ENCODE measurements at places on chromosomes 3 and 15.
A peak's percentile ranks its signal among the peaks of the same experiment; 100 is the strongest.

- no peak for DNase-seq
Measured at GRCh38 chr3:170726976-170727661, 141.2 kb upstream of the SLC7A14 start.

DNA sequence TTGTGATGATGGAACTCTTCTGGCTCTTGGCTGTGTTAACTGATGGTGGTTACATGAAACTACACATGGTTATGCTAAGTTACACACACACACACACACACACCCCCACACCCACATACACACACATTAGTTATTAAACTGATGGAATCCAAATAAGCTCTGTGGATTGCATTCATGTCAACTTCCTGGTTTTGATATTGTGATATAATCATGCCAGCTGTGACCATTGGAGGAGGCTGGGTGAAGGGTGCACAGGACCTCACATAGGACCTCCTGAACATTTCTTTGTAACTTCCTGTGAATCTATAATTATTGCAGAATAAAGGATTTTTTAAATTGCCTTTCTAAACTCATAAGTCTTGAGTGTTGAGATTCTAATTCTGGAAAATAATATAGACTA lies 58.9 kb upstream of the LIMD1 start:
- no peak for DNase-seq

DNA sequence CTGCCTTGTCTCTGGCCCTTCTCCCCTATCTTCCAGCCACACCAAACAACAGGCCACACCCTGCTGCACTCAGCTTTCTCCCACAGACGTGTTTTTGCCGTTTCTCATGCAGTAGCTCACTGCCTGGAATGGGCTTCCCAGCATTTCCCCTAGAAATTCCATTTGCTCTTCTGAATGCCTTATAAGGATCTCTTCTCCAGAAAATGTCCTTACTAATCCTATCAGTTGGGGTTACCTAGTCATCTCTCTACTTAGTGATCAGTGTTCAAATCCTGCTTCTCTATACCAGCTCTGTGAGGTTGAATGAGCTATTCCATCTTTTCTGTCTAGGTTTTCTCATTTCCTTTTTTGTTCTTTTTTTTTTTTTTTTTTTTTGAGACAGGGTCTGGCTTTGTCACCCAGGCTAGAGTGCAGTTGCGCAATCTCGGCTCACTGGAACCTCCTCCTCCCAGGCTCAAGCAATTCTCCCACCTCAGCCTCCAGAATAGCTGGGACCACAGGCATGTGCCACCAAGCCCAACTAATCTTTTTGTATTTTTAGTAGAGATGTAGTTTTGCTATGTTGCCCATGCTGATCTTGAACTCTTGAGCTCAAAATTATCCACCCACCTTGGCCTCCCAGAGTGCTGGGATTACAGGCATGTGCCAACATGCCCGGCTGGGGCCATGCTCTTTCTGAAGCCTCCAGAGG lies 98.2 kb upstream of the CHD2 start:
- no peak for DNase-seq

DNA sequence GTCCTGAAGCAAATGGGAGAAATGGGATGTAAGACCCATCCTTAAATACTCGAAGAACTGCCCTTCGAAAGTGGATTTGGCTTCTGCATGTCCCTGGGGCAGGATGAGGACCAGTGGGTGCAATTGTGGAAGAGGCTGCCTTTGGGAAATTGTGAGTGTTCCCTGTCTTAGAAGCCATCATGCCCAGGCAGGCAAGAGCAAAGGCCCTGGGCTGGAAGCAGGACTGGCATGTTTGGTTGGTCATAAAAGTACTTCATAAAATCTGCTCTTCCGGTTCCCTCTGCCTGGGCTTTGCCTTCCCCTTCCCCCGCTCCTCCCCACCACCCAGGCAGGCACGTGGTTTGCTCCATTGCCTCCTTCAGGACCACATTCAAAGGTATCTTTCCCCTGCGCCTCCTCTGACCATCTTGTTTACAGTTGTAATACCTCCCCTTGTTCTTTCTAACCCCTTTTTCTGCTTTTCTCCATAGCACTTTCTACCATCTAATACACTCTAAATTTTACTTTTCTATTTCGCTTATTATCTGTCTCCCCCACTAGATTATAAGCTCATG lies 8.3 kb downstream of the MINAR1 start:
- DNase-seq, result no peak

DNA sequence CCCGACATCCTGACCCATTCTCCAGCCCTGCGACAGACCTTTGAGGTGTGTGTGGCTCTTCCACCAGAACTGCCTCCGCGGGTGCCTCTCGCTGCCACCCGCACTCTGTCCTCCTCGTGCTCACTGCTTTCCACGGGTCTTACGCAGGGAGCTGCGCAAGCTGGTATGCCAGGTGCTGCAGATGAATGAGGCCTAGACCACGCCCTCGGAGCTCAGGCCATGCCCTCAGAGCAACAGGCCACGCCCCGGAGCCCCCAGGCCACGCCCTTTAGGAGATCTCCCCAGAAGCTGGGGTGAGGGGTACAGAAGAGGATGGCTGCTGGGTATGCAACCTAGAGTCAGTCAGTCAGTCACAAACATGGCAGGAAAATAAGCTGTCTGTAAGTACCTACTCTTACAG lies 300.3 kb downstream of the GABRG3 start:
- DNase-seq, result no peak

- DNase-seq, result no peak
Measured at GRCh38 chr15:78284758-78285157, 14.7 kb downstream of the SKIC8 start.

DNA sequence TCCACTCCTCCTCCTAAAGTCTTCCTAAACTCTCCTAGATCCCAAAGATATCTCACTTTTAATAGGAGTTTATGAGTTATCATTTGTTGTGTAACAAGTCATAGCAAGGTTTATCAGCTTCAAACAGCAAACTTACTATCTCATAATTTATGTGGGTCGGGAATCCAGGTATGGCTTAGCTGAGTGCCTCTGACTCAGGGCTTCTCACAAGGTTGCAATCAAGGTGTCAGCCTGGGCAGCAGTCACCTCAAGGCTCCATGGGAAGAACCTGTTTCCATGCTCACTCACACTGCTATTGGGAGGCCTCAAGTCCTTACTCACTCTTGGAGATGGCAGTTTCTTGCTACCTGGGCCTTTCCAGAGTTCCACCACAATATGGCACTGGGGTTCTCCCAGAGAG lies 889.8 kb downstream of the MCTP2 start:
- DNase-seq, result no peak

DNA sequence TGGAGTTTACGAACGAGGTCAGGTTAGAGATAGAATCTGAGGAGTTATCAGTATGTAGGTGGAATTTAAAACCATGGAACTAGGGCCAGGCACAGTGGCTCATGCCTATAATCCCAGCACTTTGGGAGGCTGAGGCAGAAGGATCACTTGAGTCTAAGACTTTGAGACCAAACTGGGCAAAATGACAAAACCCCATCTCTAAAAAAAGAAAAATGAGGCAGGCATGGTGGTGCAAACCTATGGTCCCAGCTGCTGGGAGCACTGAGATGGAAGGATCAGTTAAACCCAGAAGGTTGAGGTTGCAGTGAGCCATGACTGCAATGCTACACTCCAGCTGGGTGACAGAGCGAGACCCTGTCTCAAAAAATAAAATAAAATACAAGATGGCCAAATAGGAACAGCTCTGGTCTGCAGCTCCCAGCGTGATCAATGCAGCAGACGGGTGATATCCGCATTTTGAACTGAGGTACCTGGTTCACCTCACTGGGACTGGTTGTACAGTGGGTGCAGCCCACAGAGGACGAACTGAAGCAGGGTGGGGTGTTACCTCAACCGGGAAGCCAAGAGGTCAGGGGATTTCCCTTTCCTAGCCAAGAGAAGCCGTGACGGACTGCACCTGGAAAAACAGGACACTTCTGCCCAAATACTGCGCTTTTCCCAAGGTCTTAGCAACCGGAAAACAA lies 33.3 kb downstream of the ZMAT3 start:
- no peak for DNase-seq

DNA sequence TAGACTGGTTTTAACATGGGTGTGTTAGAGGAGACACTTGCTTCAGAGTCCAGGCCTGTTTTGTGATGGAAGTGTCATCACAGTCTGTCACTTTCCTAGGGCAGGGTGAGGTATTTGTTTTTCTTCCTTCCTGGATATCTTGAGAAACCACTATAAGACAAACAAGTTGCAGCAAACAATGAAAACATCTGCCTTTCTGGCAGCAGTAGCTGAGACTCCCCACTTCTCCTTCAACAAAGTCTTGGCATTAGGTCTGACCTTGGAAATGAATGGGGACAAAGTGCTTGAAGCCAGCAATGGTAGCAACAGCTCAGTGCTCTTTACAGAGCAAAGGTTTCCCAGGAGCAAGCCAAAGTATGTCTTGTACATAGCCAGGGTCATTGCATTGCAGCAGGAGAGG lies 64.6 kb downstream of the CD200 start:
- no peak for DNase-seq

GRCh38 chr3:72536206-72536877 lies 311.9 kb downstream of the SHQ1 start:
- no peak for DNase-seq

DNA sequence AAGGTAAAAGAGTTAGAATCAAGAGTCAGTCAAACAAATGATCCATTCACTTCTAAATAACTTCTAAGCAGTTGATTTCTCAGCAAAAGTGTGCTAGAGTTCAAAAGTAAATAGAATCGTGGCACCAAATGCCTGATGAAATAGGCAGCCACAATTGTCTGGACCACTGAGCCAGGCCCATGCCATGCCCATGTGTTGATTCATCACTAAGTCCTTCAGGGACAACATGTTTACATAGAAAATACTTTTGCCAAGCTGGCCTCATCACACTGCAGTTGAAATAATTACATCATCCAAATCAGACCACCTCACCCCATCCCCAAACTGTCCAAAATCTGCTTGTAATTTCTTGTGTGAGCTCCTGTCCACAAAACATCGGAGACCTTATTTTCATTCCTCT lies 216.3 kb downstream of the IGSF11 start:
- no peak for DNase-seq

DNA sequence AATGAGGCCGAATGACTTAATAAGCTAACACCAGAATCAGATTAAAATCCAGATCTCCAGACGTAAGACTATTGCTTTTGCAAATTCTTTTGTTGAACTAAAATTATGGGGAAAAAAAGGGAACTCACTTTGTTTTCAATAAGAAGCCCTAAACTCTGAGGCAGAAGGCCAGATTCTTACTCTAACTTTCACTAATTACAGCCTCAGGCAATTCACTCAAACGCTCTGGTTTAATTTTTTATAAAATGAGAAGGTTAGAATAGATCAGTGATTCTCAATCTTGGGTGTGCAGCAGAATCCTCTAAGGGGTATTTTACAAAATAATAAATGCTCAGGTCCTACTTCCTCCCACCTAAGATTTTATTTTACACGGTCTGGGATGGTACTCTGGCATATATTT lies 38.1 kb downstream of the C3orf70 start:
- no peak for DNase-seq

GRCh38 chr3:50274371-50275104 lies 4.3 kb upstream of the LSMEM2 start:
- DNase-seq, result peak; percentile 83

DNA sequence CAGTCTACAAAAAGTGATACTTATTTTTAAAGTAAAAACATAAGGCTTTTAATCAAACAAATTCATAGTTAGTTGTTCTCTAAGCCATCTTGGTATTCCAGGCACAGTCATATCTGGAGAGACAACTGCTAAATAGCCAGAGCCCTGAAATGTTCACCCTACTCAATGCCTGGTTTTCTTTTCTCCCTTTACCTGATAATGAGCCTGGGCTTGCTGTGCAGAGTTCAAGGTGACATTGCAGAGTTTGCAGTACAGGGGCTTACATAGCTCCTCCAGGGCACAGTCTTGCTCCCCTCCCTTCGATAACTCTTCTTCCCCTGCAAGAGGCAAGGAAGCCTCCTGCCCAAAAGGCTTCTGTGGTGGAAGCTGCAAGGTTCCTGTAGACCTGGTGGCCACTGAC lies 4.3 kb downstream of the ZMAT3 start:
- no peak for DNase-seq

- no peak for DNase-seq
Measured at GRCh38 chr3:195899701-195900435, 8.5 kb downstream of the TNK2 start.

DNA sequence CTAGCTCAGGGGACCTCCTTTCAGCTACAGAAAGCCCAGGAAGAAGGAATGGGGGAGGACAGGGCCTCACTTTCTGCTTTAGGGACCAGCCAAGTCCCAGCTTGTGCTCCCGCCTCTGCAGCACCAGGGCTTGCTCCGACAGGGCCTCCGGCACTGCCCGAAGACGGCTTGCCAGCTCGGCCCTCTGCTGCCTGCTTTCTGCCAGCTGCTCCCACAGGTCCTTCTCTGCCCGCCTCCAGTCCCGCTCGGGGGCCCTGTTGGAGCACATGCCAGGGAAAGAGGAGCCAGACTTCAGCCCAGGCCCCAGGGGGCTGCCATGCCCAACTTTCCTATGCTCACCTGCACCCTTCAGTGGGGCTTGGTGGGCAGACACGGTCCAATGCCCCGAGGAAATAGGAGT lies 4.3 kb upstream of the CLK3 start:
- DNase-seq, result no peak

- no peak for DNase-seq
Measured at GRCh38 chr3:191133359-191133758, 65.7 kb upstream of the OSTN start.

DNA sequence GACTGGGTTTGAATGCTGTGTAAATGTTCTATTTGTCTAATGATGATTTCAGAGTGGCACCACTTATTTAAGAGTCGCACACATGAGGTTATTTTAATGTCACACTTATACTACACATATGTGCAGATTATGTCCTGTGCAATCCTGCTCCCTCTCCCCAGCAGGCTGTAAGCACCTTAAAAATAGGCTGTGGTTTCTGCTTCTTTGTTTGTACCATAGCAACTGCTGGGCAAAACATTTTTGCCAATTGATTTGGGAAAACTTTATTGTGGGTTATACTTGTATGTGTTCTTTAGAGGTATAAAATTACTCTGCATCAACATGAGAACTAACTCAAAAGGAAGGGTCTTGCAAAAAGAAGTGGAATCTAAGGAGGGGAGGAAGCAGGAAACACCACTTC lies 318.5 kb downstream of the NTRK3 start:
- DNase-seq, result no peak

DNA sequence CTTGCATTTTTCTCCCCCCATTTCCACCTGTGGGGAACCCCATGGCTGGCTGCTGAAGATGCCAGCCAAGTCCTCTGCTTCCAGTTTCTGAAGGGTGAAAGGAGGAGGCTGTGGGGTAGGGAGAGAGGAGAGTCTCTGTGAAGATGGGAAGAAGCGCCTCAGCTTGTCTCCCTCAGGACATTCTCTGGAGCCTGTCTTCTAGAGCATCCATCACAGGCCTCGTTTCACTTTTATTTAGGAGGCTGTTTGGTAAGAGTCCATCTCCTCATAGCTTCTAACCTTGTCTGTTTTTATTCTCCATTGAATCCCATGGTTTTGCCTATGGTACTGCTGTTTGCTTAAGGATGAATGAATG lies 8.8 kb upstream of the LCTL start:
- DNase-seq, result no peak

DNA sequence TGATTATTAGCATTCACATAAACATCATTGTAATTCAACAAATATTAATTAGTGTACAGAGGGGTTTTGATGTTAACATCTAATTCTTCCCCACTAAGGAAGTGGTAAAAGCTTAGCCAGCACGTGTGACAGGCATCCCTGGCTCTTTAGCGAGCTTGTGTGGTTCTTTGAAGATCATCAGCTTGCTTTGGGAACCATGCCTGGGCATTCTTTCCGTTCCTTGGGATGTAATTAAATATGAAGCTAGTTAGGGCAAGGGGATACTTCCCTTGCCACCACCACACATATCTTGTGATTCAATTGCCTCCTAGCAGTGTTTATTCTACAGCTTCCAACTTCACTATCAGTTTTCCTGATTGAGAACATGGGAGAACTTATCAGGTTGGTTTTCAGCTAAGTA lies 246.5 kb downstream of the MYRIP start:
- DNase-seq, result no peak
